ENCODE measurements at places on chromosomes 6 and 20. TPM values are rescaled to one million over a fixed set of nuclear protein-coding genes. Genes with fewer than 3 reads are reported as not detected.

NKAIN4 gene
- 0.45 TPM for total RNA-seq

NCR2 gene
- not detected for total RNA-seq

C6orf89 gene
- 58.2 TPM for total RNA-seq

SCUBE3 gene
- 85.1 TPM for total RNA-seq

TMEM181 gene
- total RNA-seq: 23.7 TPM

LPA gene
- total RNA-seq: 0.45 TPM

GHRH gene
- total RNA-seq: not detected

GFOD1 gene
- total RNA-seq: 8.5 TPM

GABBR1 gene
- 34.3 TPM for total RNA-seq

FAM83C gene
- total RNA-seq: not detected

PROKR2 gene
- not detected for total RNA-seq

MCCD1 gene
- total RNA-seq: not detected

C6orf132 gene
- 33.4 TPM for total RNA-seq

PRICKLE4 gene
- 15.6 TPM for total RNA-seq

MCHR2 gene
- not detected for total RNA-seq

TXLNB gene
- total RNA-seq: 0.45 TPM

CCDC170 gene
- total RNA-seq: 6.9 TPM

RAD21L1 gene
- not detected for total RNA-seq

BANF2 gene
- not detected for total RNA-seq

FNDC11 gene
- 0.89 TPM for total RNA-seq

TINAG gene
- not detected for total RNA-seq

HFE gene
- 8.2 TPM for total RNA-seq

DOP1A gene
- 55.0 TPM for total RNA-seq

SLC44A4 gene
- total RNA-seq: 12.0 TPM

SLC39A7 gene
- total RNA-seq: 132 TPM

PRL gene
- total RNA-seq: not detected

NTSR1 gene
- 0.67 TPM for total RNA-seq

MEP1A gene
- not detected for total RNA-seq

GTSF1L gene
- not detected for total RNA-seq

LINC00237 gene
- not detected for total RNA-seq

PRSS16 gene
- 32.0 TPM for total RNA-seq

RAET1L gene
- not detected for total RNA-seq

RGL2 gene
- 78.5 TPM for total RNA-seq

NANP gene
- total RNA-seq: 4.7 TPM

TTBK1 gene
- 0.11 TPM for total RNA-seq

SLC22A1 gene
- total RNA-seq: 4.8 TPM

KIAA0408 gene
- 3.6 TPM for total RNA-seq

SRMS gene
- not detected for total RNA-seq

HDGFL1 gene
- total RNA-seq: 0.40 TPM

ALDH5A1 gene
- 18.3 TPM for total RNA-seq
